ENCODE measurements at places on chromosomes 11 and 22. TPM values are rescaled to one million over a fixed set of nuclear protein-coding genes. Genes with fewer than 3 reads are reported as not detected.
A peak's percentile ranks its signal among the peaks of the same experiment; 100 is the strongest.

- DNase-seq: no peak
Observed at GRCh38 chr22:43427296-43428004, 15.6 kb downstream of the MPPED1 start.

DNA sequence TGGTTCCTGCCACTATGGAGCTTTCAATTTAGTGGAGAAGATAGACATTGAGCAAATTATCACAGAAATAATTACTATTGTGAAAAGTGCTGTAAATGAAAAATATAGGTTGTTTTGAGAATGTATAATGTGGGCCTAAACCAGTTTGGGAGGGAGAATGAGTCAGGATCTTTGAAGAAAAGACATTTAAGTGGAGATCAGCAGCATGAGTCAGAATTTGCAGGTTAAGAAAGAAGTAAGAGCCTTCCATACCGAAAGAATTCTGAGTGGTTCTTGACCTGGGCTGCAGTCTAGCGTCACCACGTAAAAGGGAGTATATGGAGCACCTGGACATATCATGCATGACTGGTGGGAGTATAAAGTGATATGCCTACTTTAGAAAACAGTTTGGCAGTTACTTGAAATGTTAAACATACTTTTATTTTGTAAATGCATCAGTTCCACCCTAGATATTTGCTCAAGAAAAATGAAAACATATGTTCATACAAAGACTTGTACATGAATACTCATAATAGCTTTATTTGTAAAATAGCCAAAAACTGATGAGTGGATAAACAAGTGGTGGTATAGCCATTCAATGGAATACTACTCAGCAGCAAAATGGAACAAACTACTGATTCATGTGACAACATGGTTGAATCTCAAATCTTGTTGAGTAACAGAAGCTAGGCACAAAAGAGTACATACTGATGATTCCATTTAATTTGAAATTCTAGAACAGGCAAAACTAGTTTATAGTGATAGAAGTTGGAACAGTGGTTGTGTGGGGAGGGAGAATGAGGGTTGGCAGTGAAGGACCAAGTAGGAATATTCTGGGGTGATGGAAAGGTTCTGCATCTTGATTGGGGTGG, 99.2 kb downstream of the STIM1 start:
- DNase-seq: no peak

GRCh38 chr11:76627606-76628005, 42.9 kb downstream of the LRRC32 start:
- DNase-seq: no peak

WNT11 gene
- total RNA-seq: 1.6 TPM

DNA sequence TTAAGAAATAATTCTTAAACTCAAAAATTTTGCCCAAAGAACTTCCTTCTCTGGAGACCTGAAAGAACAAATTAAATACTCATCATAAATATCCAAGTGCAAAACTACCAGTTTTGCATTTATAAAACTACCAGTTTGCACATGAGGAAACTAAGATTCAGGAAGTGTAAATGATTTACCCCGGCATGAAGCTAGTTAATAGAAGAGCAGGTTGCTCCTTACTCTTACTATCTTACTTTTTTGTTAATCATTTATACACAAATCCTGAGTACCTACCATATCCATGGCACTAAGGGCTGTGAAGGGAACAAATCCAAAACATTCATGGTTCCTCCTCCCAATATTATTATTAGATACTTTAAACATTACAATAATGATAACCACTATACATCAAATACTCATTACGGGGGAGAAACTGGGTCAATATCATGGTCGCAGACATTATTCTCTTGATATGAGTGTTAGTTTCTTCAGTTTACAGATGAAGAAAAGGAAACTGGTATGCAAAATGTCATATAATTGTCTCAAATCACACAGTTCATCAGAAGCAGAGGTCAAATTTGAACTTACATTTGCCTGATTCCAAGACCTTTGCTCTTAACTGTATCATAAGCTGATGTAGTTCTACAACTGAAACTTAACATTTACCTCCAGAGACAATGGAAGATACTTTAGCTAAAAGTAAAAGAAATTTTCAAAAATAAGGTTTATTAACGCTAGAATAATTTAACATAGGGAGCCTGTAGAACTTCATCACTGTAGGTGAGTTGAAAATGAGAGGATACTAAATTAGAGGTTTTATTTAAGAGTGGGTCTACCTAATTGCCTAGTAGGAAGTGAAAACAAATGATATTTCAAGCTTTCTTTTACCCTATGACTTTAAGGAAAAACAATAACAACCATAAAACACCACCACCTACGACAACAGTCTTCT, 74.5 kb downstream of the FAM76B start:
- no peak for DNase-seq

IRAG1 gene
- 0.27 TPM for total RNA-seq

GRCh38 chr11:130523609-130524008, 75.2 kb downstream of the ADAMTS15 start:
- no peak for DNase-seq

DNA sequence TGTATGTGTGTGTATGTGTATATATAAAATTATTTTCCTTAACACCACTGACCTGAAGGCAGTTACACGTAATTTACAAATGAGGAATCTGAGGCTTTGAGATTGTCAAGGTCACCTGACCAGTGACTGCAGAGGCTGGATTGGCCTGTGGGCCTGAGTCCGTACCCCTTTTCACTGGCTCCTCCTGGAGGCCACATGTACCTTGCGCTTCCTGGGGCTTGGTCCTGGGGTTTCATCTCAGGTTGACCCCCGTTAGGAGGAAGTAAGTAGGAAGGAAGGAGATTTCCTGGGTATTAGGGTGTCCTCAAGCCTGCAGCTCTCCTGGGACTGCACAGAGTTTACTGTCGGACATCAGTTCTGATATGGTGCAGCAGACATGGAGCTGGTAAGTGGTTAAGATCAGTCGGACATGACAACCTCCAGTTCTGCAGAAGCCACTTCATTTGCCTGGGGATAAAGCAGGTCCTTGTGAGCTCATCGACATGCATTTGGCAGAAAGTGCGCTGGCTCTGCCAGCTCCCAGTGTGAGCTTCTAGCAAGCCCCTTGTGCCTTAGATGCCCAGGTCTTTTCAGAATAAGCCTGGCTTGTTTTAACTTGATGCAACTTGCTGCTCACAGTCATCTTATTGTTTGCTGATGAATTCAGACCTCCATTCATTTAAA, 36.6 kb downstream of the ST3GAL4 start:
- peak; percentile 64 for DNase-seq

GRCh38 chr11:119347242-119347641, 737 bp upstream of the MFRP start:
- no peak for DNase-seq

DNA sequence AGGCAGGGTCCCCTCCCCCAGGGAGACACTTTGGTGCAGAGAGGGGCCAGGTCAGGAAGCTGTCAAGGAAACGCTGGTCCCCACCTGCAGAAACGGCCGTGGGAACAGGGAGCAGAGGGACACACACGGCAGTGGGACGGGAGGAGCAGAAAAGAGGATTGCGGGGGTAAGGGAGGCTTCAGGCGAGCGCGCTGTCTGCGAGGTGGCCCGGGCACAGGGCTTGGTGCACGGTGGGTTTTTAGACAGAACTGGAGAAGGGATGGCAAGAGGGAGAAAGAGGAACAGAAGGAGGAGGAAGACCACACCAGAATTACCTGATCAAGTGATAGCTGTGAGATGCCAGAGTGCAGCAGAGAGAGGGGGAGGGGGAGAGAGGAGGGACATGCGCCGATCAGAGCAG, 6.0 kb upstream of the KLHL35 start:
- DNase-seq: no peak

DNA sequence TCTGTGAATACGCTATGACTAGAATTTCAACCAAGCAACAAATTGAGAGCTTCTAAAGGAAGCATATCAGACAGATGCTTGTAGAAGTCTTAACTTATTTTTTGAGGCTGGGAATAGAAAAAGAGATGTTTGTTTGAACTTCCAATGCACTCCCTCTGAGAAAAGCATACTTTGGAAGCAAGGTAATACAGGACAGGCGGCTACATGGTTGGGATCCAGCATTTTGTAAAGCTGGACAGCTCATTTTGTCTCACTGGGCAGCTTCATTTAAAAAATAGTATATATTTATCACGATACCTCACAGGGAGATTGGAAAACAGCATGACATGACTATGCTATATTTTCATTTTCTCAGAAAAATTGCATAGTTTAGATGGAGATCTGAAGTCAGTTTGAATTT, 821.3 kb upstream of the API5 start:
- DNase-seq: no peak

GRCh38 chr11:122159861-122160260, 43.8 kb upstream of the BLID start:
- no peak for DNase-seq

GRCh38 chr11:76752321-76753143, 30.6 kb upstream of the TSKU start:
- DNase-seq: no peak

DNA sequence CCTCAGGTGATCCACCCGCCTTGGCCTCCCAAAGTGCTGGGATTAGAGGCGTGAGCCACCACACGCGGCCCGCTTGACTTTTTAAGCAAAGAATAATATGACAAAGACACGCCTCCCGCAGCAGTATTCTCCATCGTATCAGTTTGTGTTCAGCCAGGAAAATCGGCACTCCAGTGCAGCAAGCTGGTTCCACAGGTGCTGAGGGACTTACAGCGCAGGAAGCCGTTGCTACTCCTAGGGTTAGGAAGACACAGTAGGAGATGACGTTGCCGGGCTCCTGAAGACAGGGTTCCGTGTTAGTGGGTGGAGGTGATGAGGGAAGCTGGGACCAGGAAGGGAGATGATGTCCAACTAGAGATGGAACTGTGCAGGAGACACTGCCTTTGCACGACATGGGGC, 65.8 kb upstream of the CECR2 start:
- DNase-seq: no peak

GRCh38 chr11:67463186-67463585, 5.9 kb downstream of the TMEM134 start:
- DNase-seq: no peak

DNA sequence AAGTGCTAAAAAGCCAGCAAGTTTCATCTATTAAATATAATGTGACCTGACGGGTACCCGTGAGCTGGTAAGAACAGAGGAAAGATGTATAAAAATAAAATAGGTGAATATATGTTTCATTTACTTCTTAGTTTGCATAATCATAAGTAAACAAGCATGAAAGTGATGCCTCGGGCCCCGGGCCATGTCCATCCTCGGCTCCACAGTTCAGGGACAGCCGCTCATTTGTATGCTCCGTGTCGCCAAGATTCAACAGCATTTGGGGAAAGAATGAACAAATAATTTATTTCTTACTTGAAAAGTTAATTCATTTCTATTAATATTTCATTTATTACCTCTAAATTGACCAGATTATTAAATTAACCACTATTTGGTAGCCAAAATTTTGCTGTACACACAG, 251.8 kb downstream of the NTM start:
- no peak for DNase-seq

GRCh38 chr22:27100789-27101188, 443.4 kb downstream of the MIAT start:
- DNase-seq: no peak

- DNase-seq: no peak
Observed at GRCh38 chr11:134677397-134677822, 265.4 kb upstream of the B3GAT1 start.

DNA sequence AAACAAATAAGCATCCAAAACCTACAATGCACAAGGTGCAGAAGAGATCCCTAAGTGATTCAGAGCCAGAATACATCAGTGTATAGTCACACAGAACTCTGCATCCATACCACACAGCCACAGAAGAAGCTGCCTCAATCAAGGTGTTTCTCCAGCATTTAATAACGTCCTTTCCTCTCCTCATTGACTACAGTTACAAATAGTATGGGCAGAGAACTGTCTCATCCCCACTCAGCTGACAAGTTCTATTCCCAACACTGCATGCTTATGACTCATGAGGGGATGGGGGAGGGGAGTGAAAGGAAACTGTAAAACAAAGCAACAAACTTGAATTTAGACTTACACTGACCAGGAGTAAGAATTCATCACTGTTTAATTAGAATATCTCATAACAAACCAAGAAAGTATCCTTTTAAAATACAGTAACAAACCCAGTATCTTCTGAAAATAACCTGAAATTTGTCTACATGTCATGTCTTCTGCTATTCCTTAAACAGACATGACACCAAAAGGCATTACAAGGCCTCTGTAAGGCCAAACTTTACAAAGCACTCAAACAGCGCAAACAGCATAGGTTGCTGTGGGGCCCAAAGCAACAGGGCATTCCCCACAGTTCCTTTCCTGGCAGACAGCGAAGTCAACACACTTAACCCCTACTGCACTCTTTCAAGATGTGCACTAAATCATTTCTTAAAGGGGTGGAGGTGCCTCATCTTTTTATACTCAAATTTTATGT, 29.3 kb downstream of the CELF1 start:
- DNase-seq: peak; percentile 52

- DNase-seq: no peak
Observed at GRCh38 chr11:124919898-124920297, 848 bp downstream of the HEPN1 start.

DNA sequence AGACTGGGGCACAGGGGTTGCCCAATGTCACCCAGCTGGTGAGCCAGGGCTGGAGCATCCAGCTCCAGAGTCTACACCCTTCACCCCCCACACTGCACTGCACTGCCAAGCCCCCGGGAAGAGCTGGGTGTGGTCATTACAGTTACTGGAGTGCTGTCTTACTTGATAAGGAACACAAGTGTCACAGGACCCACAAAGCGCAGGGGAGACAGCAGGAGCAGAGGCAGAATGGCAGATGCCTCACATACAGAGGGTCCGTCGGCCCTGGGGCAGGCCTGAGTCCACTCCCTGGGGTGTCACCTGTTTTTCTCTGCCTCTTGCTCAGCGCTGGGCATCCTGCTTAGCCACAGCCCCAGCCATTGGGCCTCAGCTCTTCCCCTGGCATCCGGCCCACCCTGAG, 7.7 kb downstream of the IL2RB start:
- DNase-seq: no peak
